Activated naive CD4-positive, alpha-beta T cell treated with Interleukin-2 at 50 U/mL for 16 hours (primary cell): ENCODE measurements at places on chromosomes 13 and 19.

GRCh38 chr13:69644447-69644846 is 463.2 kb upstream of the ATXN8OS start:
- no peak for DNase-seq

GRCh38 chr13:111117961-111118360 is 2.9 kb downstream of the ARHGEF7 start:
- no peak for DNase-seq

DNA sequence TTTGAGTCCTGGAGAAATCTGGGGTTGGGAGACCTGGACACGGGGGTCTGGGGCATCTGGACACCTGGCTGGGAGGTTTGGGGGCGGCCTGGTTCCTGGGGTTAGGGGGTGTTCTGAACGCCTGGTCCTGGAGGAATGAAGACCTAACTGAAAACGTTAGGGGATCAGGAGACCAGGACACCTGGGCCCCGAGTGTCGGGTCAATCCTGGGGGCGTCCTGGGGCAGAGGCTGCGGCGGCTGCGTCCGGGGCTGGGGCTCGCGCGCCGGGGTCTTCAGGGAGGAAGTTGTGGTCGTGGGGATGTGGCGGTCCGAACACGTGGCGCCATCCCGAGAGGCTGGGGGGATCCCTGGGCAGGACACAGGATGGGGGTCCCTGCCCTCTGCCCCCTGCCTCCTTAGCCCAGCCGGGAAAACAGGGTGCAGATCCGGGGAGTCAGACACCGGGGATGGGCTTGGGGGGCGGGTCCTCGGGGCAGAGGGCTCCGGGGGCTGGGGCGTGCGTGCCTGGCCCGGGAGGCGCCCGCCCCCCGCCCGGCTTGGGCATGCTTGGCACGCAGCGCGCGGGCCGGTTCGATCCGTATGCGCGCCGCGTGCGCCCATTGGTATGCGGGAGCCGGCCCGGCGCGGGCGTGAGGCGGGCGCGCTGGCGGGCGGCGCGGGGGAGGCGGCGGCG is 632 bp downstream of the NPAS1 start:
- DNase-seq: no peak

GRCh38 chr13:36817996-36818803 is 822 bp upstream of the RFXAP start:
- DNase-seq: no peak

- no peak for DNase-seq
Measured at GRCh38 chr19:18761531-18762110, 29.5 kb downstream of the COMP start.

GRCh38 chr13:49371943-49372613 is 71.8 kb downstream of the CAB39L start:
- DNase-seq: no peak

DNA sequence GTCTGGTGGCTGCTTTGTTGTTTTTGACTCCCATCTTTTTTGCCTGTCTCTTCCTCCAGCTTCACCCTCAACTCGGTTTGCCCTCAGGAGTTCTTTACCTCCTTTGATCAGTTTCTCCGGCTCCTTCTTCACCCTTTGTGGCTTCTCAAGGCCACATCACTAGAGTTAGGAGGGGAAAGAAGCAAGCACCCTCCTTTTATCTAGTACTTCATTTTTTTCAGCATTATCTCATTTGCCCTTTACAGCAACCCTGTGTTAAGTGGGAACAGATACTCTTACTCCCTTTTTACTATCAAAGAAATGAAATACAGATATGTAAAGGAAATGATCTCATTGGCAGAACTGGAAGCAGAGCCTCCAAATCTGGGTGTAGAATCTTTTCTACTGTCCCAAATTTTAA is 26.9 kb downstream of the RAP2A start:
- DNase-seq: no peak

- DNase-seq: no peak
Measured at GRCh38 chr13:34816245-34816884, 125.7 kb upstream of the NBEA start.
